Activated CD4-positive, alpha-beta memory T cell treated with anti-CD3 and anti-CD28 coated beads for 36 hours (primary cell): ENCODE measurements at places on chromosomes 3 and 15.

GRCh38 chr3:71307991-71308697, 275.4 kb downstream of the FOXP1 start:
- peak overlapping the region; percentile 29 for H3K27ac ChIP-seq
- H3K27me3 ChIP-seq = no peaks in the 10 kb centered on the region
- peaks cover 69% of the 10 kb centered on the region for H3K4me1 ChIP-seq
- no peak overlapping the region for H3K4me3 ChIP-seq

DNA sequence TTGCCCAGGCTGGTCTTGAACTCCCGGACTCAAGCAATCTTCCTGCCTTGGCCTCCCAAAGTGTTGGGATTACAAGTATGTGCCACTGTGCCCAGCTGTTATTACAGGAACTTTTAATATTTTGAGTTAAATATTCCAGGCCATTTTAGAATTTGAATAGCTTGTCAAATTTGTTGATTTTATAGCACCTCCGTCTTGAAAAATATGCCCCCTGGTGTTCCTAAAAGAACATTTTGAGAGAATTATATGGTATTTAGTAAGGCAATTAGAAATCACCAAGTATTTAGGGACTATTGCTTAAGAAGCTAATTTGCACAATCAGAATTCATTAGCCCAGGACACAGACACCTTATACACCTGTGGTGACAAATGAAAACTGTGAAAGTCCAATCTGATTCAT, 23.7 kb downstream of the PDE8A start:
- H3K36me3 ChIP-seq = no peaks in the 10 kb centered on the region
- no peak for DNase-seq
- H3K4me1 ChIP-seq = peaks cover 52% of the 10 kb centered on the region
- H3K27me3 ChIP-seq = no peaks in the 10 kb centered on the region
- no peak overlapping the region for H3K27ac ChIP-seq

DNA sequence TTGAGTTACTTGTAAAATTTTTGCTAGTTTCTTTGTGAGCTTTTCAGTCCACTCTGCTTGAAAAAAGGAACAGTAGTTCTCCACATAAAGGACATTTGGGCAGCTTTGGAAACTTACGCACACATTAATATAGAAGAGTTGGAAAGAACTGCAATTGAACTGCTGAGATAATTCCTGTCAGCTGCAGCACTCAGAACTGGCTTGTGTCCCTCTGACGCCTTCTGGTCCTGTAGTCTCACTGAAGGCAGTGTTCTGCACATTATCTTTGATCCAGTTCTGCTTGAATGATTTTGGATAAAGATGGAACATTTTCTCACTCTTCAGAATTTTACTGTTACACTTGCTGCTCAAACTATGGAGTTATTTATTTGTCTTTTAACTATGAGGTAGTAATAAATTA, 901.9 kb downstream of the OTOL1 start:
- H3K27me3 ChIP-seq = no peaks in the 10 kb centered on the region
- no peak overlapping the region for H3K27ac ChIP-seq
- no peaks in the 10 kb centered on the region for H3K36me3 ChIP-seq
- no peak overlapping the region for H3K4me3 ChIP-seq
- DNase-seq = no peak

GRCh38 chr15:98311566-98312188, 336.7 kb upstream of the IGF1R start:
- H3K27ac ChIP-seq = no peak overlapping the region
- no peaks in the 10 kb centered on the region for H3K36me3 ChIP-seq
- H3K4me3 ChIP-seq = no peak overlapping the region
- peak; percentile 77 for DNase-seq
- peaks cover 9% of the 10 kb centered on the region for H3K27me3 ChIP-seq

- no peak overlapping the region for H3K27ac ChIP-seq
- no peak overlapping the region for H3K4me3 ChIP-seq
- peaks cover 6% of the 10 kb centered on the region for H3K4me1 ChIP-seq
- DNase-seq = no peak
- no peaks in the 10 kb centered on the region for H3K36me3 ChIP-seq
Observed at GRCh38 chr3:184470551-184470950, 90.7 kb downstream of the CHRD start.

GRCh38 chr3:188673646-188674186, 498.1 kb upstream of the TPRG1 start:
- H3K36me3 ChIP-seq = peaks cover 6% of the 10 kb centered on the region
- peaks cover 6% of the 10 kb centered on the region for H3K4me1 ChIP-seq
- no peaks in the 10 kb centered on the region for H3K27me3 ChIP-seq
- H3K4me3 ChIP-seq = no peak overlapping the region
- no peak for DNase-seq

GRCh38 chr3:76698136-76698706, 341.7 kb upstream of the ROBO2 start:
- H3K4me3 ChIP-seq = no peak overlapping the region
- H3K4me1 ChIP-seq = no peaks in the 10 kb centered on the region
- no peak for DNase-seq

- H3K27ac ChIP-seq = no peak overlapping the region
- H3K36me3 ChIP-seq = no peaks in the 10 kb centered on the region
- no peak overlapping the region for H3K4me3 ChIP-seq
- no peaks in the 10 kb centered on the region for H3K4me1 ChIP-seq
- H3K27me3 ChIP-seq = no peaks in the 10 kb centered on the region
- no peak for DNase-seq
Observed at GRCh38 chr15:84863565-84864443, 20.7 kb upstream of the SLC28A1 start.

GRCh38 chr15:42118650-42119445, 24.5 kb upstream of the PLA2G4D start:
- peaks cover 4% of the 10 kb centered on the region for H3K27me3 ChIP-seq
- no peak overlapping the region for H3K4me3 ChIP-seq
- no peak overlapping the region for H3K27ac ChIP-seq
- no peaks in the 10 kb centered on the region for H3K36me3 ChIP-seq
- no peak for DNase-seq

GRCh38 chr3:39178553-39178952, 13.8 kb downstream of the XIRP1 start:
- peak; percentile 53 for DNase-seq
- H3K36me3 ChIP-seq = no peaks in the 10 kb centered on the region
- peak overlapping the region; percentile 44 for H3K4me3 ChIP-seq
- H3K27me3 ChIP-seq = no peaks in the 10 kb centered on the region
- peaks cover 51% of the 10 kb centered on the region for H3K4me1 ChIP-seq

DNA sequence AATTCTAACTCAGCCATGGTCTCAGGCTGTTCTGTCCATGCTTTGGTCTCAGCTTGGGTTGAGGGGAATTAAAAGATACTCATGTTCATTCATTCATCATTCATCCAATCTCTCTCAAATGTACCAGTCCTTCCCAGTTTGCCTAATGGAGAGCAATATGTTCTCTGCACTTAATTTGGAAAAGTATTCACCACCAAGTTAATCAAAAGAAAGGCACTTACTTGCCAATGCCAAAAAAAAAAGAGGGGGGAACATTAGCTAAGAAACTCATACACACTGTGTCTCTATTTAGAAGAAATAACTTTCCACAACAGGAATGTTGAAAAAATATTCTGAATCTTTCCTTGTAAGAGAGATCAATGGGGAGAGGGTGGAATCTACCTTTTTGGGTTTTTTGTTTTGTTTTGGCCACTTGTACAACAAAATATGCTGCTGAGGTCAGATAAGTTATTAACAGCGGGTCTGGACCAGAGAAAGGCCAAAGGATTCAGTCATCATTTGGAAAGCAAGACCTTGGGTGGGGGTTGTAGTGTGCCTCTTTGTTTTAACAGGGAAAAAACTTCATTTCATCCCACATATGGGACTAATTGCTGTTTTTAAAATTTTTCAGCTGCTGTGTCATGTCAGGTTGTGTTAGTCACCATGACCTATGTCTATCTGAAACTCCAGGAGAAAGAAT, 152.3 kb downstream of the FBN1 start:
- H3K27me3 ChIP-seq = no peaks in the 10 kb centered on the region
- no peak for DNase-seq
- H3K4me3 ChIP-seq = no peak overlapping the region
- H3K4me1 ChIP-seq = no peaks in the 10 kb centered on the region
